A549 (cell line): ENCODE measurements at places on chromosomes 3 and 15. TPM values are rescaled to one million over a fixed set of nuclear protein-coding genes. Genes with fewer than 3 reads are reported as not detected.

LRRC28 gene
- polyA plus RNA-seq: 18.2 to 22.3 TPM (median 19.6 TPM) in 3 replicates

GOLIM4 gene
- 23.1 to 24.1 TPM (median 23.6 TPM) in 3 replicates for polyA plus RNA-seq

CELSR3 gene
- polyA plus RNA-seq: 4.6 to 5.2 TPM (median 4.8 TPM) in 3 replicates

APH1B gene
- 14.0 to 19.8 TPM (median 16.4 TPM) in 3 replicates for polyA plus RNA-seq

MYEF2 gene
- polyA plus RNA-seq: 43.5 to 50.0 TPM (median 45.6 TPM) in 3 replicates

CADM2 gene
- 0.05 to 0.11 TPM (median 0.07 TPM) in 3 replicates for polyA plus RNA-seq

ALS2CL gene
- 3.3 to 4.0 TPM (median 3.9 TPM) in 3 replicates for polyA plus RNA-seq

PLA2G4E gene
- polyA plus RNA-seq: not detected in 3 replicates

EEFSEC gene
- polyA plus RNA-seq: 6.4 to 7.3 TPM (median 6.8 TPM) in 3 replicates

SPINK8 gene
- not detected in 3 replicates for polyA plus RNA-seq
